COR-L47 (cell line): ENCODE measurements at places on chromosomes 4 and X.

DNA sequence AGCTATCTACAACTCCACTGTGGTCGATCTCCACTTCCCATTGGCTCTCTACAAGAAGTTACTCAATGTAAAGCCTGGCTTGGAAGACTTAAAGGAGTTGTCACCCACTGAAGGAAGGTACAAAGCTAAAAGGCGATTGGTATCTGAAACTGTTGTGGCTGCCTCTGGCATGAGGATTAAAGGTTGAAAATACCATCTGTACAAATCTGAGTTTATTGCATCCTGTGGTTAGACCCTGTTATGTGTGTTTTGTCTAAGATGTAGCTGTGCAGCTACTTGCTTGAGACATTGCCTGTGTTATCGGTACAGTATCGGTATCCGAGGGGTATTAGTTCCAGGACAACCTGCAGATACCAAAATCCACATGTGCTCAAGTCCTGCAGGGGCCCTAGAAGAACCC, 16.4 kb downstream of the NAP1L5 start:
- no peak for DNase-seq

- DNase-seq = no peak
Observed at GRCh38 chr4:99144070-99144469, at the start of gene ADH4. Gene ADH4, minus strand, starts transcription at chr4:99144297. Its CDS starts 75 bp downstream, at chr4:99144222.

DNA sequence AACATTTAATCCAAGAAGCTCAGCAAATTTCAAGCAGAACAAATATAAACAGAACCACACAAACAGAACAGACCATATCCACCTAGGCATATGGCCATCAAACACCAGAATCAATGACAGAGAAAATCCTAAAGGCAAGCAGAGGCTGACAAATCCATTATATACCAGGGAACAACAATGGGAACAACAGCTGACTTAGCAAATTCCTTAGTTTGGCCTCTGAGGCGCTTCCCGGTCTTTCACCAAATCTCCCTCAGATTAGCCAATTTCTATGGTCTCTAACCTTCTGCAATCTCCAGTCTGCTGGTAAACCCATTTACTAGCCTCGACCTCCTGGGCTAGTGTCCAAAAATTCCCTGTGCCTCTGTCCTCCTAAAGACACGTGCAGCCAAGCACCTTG, 59.2 kb downstream of the GPR143 start:
- no peak for DNase-seq

DNA sequence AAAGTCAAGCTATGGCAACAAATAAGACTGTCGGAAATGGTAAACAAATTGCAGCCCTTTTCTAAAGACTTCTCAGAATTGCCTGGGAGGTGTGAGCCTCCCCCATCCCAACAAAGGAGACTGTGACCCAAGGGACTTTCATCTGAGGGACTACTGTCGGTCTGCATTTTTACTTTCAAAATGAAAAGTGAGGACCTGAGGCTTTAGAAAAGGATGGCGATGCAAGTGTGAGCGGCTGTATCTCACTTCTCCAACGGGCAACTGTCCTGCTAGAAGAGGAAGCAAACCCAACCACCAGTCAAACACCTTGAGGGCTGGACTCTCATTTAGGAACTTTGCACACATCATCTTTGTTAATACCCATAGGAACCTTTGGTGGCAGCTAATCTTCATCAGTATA, 62.6 kb upstream of the CLNK start:
- DNase-seq = no peak

DNA sequence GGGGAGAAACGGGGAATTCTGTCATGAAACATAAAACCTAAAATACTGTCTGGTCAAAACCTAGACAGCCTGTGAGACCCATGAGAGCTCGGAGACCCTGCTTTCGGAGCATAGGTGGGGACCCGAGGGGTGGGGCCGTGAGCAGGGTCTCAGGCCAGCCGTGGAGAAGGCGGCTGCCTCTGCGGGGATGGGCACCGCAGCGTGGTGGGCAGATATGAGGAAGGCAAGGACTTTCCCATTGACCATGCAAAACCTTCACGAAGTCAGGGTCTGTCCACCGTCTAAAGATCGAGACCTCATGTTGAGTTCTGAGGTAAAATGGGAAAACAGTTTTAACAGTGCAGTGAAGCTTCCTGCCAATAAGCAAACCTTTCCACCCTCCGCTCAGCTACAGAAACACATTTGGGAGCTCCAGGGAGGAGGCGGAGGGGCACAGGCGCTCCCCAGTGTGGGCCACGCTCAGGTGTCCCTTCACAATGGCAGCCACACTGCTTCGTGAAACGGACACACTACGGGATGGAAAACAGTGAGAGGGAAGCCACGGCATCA, 74.4 kb downstream of the SORBS2 start:
- DNase-seq = no peak

GRCh38 chrX:46386511-46386910, 158.7 kb downstream of the ZNF674 start:
- DNase-seq = no peak

DNA sequence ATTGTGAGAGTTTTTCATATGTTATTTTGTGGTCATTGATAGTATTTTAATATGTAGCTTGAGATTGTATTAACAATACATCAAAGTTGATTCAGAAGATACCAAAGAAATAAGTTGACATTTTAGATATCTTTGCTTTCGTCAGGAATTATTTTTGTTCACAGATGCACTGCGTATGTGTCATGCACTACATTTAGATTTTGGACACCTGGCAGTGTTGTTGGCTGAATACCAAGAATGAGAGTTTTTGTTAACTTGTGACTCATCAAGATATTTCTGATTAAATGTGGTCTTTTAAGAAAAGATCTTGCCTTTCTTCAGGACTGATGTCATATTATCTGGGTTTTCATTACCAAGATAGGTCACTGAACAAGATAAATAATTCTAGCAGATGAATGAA, 633.4 kb downstream of the CENPC start:
- DNase-seq = no peak

DNA sequence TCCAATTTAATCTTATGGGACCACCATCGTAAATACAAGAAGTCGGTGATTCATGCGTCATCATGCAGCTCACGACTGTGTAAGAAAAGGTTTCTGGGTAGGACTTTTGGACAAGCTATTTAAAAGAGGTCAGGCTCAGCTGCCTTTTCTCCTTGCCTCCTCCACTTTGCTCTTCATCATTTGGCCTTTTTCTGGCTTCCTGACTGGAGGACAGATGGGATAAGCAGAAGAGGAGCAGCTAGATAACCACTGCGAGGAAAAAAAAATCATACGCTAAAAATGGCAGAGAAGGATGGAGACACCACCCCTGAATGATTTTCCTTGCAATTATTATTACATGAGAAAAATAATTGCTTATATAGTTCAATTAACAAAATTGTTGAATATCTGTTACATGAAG, 294.3 kb upstream of the FSTL5 start:
- no peak for DNase-seq

- DNase-seq = no peak
Observed at GRCh38 chrX:10165580-10166247, 8.9 kb downstream of the CLCN4 start.

GRCh38 chr4:16993956-16994840, 95.8 kb upstream of the LDB2 start:
- no peak for DNase-seq

- DNase-seq = no peak
Observed at GRCh38 chrX:11913001-11913400, 155.0 kb downstream of the MSL3 start.

GRCh38 chrX:70445951-70446350, 1.3 kb downstream of the DLG3 start:
- DNase-seq = no peak

DNA sequence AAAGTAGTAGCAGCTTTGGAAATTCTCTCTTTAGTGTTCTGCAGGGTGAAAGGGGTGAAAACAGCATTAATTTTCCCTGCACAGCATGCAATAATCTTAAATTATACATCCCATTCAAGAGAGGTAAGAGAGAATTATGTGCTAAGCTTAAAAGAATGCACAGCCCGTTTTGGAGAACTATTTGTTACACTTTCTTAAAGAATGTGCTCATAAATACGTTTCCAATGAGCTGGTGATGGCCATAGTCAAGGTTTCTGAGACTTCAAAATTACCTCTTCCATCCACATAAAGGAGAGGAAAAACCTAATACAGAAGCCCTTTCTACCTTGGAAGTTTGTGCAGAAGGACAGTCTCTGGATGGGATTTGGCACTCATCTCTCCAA, 766.7 kb upstream of the TENM3 start:
- DNase-seq = no peak

- DNase-seq = no peak
Observed at GRCh38 chr4:88858752-88859151, 161.1 kb upstream of the NAP1L5 start.

- DNase-seq = no peak
Observed at GRCh38 chrX:11698702-11699101, 33.0 kb upstream of the ARHGAP6 start.

GRCh38 chr4:4995103-4995907, 24.0 kb downstream of the CYTL1 start:
- DNase-seq = peak; percentile 15

DNA sequence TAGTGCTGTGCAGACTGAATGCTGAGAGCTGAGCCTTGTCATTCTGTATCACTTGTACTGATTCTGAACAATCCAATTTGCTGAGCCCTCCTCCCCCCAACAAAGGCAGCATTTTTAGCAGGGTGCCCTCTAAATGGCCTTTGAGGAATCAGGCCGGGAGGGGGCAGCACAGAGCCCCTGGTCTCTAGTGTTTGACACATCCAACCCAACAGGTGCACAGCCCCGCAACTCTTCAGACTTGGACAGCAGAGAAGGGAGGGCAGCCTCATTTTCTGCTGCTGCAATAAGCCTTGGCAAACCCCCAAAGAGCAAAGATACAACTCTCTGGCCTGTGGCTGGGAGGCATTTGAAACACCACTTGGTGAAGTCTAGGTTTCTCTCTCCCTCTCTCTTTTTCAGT, 3.4 kb downstream of the ATP1B4 start:
- DNase-seq = peak; percentile 13

GRCh38 chr4:165325732-165326512, 1.5 kb upstream of the MSMO1 start:
- DNase-seq = no peak

DNA sequence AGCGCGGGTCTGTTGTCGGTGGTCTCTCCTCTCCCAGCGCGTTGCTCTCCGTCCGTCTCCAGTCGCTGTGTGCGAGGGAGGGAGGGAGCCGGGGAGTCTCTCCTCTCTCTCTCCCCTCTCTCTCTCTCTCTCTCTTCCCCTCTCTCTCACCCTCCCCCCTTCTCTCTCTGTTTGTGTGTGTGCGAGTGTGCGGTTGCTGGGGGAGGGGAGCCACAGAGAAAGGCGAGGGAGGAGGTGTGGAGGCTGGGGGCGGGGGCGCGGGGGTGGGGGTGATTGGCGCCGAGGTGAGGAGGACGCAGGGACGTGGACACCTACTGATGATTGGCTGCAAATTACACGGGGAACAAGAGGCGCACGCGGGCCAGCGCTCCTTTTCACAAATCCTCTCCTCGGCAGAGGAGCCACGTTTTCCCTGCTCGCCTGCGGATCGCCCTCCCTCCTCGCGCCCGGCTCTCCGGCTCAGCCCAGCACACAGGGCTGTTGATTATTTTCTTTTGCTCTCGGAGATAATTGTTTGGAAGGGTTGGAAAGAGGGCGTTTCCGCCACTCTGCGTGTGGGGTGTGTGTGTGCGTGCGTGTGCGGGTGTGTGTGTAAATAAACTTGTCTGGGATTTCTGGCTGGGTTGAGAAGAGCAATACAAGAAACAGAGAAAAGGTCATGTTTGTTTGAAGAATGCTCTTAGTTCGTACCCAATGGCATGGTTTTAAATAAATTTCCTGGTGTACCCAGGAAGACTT, at the start of gene CXXC4:
CXXC4 (minus strand) TSS at position 73 of the 738 bp plus-strand sequence. CDS start 3,092 bp downstream, outside the sequence.
- DNase-seq = peak; percentile 85

GRCh38 chr4:154998284-154998683, 210.2 kb upstream of the NPY2R start:
- DNase-seq = no peak

DNA sequence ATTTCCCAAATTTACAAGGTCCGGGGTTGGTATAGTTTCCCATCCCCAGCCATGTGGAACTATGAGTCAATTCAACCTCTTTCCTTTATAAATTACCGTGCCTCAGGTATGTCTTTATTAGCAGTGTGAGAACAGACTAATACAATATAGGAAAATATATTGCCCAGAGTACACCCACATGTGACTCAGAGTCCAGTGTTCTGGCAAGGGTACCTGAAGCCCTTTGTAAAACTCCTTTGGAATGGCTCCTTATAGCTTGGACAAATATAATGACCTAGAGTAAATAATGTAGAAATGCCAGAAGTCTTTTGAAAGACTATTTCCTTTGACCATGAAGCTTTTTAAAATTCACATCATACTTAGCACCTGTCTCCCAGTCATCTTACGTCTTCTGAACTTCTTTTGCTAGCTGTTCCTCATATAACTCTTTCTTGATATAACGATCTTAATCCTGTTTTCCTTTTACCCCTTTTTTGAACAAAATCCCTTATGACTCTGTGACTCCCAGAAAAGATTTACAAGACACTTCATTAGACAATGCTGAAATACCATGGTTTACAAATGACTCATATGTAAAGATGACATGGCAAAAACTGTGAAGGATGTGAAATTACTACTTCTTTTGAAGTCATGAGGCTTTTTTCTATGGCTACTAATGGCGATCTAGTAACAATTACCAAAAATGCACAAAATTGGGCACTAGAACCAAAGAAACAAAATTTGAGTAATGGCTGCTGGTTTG, 408.9 kb downstream of the NAP1L3 start:
- DNase-seq = no peak

- no peak for DNase-seq
Observed at GRCh38 chrX:109728173-109728535, 4.9 kb downstream of the ACSL4 start.

DNA sequence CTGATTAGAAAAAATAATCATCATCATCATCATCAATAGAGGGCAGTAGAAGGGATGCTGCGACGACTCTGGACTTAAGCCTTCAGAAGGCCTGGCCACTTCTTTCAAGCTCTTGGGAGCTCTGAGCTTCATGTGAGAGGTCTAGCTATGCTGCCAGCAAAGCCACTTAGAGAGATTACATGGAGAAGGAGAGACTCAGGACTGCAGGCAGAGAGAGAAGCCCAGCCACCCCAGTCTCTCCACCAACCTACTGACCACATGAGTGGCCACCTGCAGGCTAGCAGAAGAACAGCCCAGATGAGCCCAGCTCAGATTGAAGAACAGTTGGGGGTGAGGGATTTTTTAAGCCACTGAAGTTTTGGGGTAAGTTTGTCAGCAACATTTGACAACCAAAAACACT, 17.1 kb upstream of the TMEM150C start:
- no peak for DNase-seq

- no peak for DNase-seq
Observed at GRCh38 chr4:190017357-190018200, 9.5 kb downstream of the FRG2 start.

DNA sequence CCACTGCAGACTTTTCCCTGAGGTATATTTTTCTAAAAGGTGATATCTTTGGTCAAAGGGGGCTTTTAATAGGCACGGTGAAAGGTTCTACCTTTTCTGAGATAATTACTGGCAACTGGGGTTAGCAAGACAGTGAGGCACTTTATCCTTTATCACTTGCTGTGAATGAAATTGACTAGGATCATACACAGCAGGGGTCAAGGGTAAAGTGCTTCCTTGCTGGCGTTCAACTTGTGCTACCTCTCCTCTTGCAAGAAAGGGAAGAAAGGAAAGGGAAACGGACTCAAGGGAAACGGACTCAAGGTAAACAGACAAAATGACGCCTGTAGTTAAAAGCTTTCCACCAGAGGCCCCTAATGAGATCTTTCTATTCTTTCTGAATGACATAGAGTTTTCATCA, 78.6 kb upstream of the RAPGEF2 start:
- DNase-seq = no peak
